ENCODE measurements at places on chromosomes 16 and 17.

GRCh38 chr16:29254676-29255495 lies 151.6 kb downstream of the NPIPB11 start:
- DNase-seq, result no peak

GRCh38 chr16:60367739-60368138 lies 1633.6 kb upstream of the GOT2 start:
- DNase-seq, result no peak

- peak; percentile 16 for DNase-seq
These were observed 43.3 kb downstream of the BCAS3 start for GRCh38 chr17:60720763-60721531.

DNA sequence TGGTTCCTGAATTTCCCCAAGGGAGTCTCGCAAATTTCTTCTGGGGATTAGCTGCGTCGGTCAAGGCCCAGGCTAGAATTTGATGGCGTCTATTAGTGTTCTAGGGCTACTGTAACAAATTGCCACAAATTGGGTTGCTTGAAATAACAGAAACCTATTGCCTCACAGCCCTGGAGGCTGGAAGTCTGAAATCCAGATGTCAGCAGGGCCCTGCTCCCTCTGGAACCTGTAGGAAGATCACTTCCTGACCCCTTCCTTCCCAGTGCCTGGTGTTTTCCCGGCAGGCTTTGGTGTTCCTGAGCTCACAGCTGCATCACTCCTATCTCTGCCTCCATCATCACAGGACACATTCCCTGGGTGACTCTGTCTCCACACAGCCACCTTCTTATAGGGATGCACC lies 24.4 kb downstream of the DHRS7C start:
- DNase-seq, result no peak

DNA sequence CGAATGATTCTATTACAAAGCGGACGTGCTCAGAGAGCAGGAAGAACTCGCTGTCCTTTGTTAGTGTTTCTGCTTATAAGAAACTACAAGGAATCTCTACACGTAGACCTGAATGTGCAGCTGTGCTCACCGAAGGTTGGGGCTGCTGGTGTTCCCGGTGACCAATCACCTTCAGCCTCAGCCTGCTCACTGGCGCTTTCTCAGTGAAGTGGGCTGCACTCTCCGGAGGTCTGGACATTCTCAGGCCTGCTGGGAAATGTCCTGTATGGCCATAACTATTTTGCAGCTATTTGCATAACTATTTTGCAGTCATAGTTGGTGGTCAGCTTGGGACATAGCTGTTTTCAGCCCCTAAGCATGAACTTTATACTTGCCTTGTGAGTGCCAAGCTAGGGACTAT lies 9.7 kb upstream of the CIAO3 start:
- DNase-seq, result no peak

- no peak for DNase-seq
These were observed 94.8 kb upstream of the CBX4 start for GRCh38 chr17:79933863-79934652.

GRCh38 chr17:73223626-73224230 lies 30.9 kb downstream of the COG1 start:
- no peak for DNase-seq

DNA sequence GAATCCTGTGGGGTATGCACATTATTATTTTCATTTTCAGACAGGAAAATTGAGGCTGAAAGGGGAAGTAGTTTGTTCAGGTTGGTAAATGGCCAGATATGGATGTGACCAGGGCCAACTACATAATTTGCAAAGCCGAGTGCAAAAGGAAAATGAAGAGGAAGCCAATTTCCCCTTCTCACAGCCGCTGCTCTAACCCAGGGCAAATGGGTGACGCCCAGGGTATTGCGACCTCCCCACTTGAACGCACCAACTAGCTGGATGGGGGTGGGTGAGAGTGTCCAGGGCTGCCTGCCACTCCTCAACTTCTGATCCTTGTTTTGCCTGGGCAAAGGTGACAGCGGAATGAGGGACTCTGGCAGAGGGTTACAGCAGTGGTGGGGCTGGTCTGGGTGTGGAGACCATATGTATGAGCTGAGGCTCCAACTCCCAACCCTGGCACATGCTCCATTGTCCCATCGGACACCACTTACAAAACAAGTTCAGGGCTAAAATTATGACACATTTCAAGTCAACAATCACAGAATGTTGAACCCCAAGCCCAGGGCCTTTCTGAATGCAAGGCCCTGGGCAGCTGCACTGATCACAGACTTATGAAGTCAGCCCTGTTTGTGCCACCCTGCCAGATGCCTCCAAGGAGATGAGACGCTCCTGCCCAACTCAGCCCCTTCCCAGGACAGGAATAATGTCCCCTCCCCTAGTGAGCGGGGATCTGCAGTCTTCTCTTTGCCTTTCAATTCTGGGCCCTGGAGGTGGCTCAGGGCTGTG lies 1.7 kb downstream of the ANKRD40CL start:
- DNase-seq, result no peak

DNA sequence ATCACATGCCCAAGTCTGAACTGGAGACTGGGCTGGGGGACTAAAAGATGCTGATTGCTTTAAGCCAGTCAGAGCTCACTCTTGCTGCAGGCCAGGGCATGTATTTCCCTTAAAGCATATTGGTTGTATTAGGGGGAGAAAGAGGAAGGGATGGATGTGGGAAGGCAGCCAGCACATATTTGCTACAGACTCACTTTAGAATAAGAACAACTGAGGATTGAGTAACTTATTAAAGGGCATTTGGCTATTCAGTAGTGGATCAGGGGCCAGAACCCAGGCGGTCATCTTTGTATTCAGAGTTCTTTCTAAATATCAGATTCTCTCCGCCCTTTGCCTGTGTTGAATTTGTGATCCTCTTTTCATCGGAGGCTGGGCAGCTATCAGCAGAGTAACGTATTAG lies 231.7 kb downstream of the HAPSTR1 start:
- no peak for DNase-seq

DNA sequence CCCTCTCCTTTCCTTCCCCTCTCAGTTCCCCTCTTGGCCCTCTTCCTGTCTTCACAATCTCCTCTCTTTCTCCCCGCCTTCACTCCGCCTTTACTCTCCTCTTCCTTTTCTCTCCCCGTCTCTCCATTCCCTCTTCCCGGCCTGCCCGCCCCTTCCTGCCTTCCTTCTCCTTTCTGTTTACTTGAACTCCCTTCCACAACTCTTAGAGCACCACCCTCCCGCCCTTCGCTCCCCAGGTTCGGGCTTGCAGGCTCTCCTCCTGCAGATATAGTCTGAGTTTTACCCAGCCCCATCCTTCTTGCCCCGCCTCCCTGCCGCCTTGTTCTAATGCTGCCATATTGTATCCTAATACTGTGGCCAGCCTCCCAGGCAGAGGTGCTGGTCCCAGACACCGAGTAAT lies 201.5 kb upstream of the N4BP1 start:
- peak; percentile 48 for DNase-seq

- no peak for DNase-seq
These were observed 34.7 kb upstream of the BRD7 start for GRCh38 chr16:50403491-50403890.

DNA sequence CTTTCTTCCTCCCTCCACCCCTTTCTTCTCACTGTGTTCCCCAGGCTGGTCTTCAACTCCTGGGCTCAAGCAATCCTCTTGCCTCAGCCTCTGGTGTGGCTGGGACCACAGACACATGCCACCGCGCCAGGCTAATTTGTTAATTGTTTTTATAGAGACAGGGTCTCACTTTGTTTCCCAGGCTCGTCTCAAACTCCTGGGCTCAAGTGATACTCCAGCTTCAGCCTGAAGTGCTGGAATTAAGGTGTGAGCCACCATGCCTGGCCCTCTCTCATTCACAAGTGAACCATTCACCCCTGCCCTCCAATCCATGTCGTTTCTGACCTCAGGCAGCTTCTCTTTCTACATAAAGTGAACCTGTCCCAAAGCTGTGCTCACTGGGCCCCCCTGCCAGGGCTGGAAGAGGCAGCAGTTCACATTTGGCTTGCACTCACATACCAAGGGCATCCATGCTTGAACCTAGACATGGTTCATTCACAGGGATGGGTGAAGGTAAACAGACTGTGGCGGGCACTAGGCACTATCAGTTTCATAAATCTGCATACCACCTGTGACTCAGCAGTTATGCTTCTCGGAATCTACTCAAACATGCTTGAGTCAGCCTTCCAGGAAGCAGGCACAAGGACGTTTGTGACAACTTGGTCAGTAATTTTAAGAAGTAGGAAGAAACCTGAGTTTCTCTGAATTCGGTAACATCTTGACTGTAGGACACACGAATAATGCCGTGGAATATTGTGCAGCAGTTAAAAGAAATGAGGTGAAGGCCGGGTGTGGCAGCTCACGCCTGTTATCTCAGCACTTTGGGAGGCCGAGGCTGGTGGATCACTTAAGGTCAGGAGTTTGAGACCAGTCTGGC lies 6.0 kb upstream of the RNF213 start:
- no peak for DNase-seq

DNA sequence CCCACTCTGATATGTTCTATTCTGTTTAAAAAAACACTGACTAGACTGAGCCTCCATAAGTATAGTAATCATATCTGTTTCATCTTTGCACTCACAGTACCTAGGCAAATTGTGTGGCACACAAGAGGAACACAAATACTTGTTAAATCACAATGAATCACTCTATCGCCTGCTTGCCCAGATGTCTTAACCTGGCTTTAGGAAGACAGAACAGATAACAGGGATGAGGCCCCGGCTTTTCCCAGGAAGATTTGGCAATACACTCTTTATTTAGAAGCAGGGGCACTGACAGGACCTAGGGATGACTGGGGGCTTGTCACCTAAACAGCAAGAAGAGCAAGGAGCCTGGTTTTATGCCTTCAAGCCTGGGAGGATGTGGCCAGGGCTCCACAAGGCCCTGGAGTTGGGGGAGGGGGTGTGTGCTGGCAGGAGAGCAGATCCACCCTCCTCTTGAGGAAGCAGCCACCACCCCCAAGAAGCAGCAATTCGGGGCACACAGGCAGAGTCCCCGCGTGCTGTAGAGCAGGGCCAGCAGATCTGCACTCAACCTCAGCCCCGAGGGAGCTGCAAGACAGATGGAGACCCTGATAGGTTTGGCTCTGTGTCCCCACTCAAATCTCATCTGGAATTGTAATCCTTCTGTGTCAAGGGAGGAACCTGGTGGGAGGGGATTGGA lies 41.0 kb upstream of the KSR1 start:
- DNase-seq, result no peak

DNA sequence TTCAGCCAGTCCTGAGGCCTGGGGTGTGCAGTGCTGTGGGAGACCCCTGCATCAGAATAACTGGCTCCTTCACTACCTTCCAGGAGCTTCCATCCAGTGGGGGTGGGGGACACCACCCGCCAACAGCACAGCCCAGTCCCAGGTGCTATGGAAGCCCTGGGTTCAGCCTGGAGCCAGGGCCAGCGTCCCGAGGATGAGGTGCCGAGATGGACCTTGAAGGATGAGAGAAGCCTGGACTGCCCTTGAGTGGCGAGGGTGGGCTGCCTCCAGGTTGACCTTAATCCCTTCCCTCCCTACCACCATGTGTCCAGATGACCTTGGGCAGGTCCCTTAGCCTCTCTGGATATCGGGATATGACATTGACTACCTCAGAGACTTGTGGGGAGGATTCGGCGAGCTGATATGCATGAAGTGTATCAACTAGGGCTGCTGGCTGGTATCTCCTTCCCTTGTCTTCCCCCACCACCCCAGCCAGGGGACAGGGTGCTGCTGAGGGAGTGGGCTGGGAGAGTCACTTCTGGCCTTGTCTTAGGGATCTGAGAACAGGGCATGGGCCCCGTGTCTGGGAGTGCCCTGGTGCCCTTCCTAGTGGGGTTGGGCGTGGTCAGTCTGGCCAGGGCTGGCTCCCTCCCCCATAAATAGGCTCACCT lies 14.2 kb upstream of the LASP1NB start:
- no peak for DNase-seq

GRCh38 chr16:67415872-67416793 lies at the start of gene ZDHHC1:
TSS of gene ZDHHC1 (minus strand) at chr16:67416477. CDS start at chr16:67407775, 8,702 bp downstream.
- DNase-seq, result peak; percentile 83

- DNase-seq, result no peak
These were observed 6.2 kb upstream of the EVI2A start for GRCh38 chr17:31327534-31328159.

- peak; percentile 7 for DNase-seq
These were observed 98.5 kb downstream of the METRNL start for GRCh38 chr17:83177611-83178532.

DNA sequence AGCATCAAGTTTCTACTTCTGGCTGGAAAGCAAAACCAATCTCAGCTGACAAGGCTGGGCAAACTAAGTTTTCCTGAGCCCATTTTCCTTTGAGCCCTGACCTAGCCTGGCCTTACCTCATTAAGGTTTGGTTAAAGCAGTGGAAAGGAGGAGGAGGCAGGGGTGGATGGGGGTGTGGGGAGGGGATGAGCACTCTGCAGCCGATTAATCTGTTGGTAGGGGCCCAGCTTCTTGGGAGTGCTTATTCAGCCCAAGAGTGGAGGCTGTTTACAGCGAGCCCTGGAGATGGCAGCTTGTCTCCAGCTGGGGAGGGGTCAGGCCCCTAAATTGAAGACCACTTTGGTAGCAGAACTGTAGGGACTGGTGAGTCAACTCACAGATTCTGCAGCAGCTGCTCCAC lies 12.0 kb downstream of the SMCR8 start:
- DNase-seq, result no peak

GRCh38 chr16:68286153-68287074 lies 22.1 kb downstream of the SLC7A6 start:
- DNase-seq, result no peak

Data from WTC11 (cell line).